Stimulated activated CD4-positive, alpha-beta T cell treated with anti-CD3 and anti-CD28 coated beads, Interleukin-2, amount 100 ng/mL, for 4 hours (primary cell): ENCODE measurements at places on chromosomes 11 and 22.

DNA sequence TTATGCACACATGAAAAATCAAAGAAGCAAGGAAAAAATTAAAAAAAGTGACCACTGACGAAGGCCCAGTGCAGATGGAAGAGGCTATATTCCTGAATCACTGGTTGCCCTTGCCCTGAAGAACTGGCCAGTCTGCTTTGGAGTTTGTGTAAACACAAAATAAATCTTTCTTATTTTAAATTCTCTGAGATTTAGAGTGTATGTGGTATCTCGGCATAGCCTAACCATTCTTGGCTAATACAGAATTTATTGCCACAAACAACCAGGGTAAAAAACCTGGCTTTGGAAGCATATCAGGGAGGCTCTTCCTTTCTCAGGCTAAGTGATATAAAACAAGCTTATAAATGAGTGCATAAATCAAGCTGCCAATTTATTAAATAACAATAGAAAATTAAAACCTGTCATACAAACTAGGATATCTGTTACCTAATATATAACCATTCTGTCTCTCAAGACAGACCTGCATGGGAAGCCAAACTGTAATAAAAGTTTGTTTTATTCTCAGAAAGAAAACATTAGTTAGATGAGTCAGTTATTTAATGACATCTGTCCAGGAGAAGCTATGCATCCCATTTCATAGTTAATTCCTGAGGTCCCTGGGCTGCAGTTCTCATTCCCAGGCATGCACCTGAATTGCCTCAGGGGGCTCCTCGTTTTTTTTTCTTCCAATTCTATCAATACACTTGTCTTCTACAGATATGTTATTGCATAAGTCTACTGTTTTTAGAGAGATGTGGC is 6.1 kb upstream of the TMEM135 start:
- DNase-seq = no peak

- no peak for DNase-seq
Measured at GRCh38 chr11:6433998-6434660, 6.7 kb downstream of the HPX start.

DNA sequence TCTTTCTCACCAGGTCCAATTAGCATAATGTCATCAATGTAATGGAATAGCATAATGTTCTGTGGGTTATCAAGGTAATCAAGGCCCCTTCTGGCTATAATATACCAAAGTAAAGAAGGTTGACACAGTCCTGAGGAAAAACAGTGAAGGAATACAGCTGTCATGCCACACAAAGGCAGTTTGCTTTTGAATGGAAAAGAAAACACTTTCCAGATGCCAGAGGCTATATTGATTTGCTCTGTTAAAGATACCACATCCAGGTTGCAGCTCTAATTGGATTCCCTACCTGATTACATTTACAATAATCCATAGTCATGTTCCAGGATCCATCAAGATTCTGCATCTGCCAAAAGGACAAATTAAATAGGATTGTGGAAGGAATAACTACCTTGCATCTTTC is 22.3 kb upstream of the CLPB start:
- no peak for DNase-seq

- no peak for DNase-seq
Measured at GRCh38 chr22:39719559-39720450, 149.3 kb downstream of the CACNA1I start.

DNA sequence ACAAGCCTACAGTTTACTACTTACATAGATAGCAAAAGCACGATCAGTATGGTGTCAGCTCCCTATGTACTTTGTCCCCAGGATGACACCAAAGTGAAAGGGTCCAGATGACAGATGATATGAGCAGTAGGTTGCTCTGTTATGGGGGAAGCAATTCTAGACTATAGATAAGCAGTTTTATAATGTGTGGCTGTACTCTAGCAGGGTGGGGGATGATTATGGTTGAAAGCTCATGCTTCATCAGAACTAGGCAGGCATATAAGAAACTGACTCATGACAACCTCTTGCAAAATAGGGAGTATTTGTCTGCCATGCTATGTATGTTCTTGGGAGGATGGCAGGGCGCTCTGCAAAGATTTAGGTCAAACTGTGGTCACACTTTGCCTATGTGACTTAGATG is 158.2 kb upstream of the ZBED5 start:
- no peak for DNase-seq

GRCh38 chr11:78223320-78223954 is 34.7 kb downstream of the USP35 start:
- no peak for DNase-seq

DNA sequence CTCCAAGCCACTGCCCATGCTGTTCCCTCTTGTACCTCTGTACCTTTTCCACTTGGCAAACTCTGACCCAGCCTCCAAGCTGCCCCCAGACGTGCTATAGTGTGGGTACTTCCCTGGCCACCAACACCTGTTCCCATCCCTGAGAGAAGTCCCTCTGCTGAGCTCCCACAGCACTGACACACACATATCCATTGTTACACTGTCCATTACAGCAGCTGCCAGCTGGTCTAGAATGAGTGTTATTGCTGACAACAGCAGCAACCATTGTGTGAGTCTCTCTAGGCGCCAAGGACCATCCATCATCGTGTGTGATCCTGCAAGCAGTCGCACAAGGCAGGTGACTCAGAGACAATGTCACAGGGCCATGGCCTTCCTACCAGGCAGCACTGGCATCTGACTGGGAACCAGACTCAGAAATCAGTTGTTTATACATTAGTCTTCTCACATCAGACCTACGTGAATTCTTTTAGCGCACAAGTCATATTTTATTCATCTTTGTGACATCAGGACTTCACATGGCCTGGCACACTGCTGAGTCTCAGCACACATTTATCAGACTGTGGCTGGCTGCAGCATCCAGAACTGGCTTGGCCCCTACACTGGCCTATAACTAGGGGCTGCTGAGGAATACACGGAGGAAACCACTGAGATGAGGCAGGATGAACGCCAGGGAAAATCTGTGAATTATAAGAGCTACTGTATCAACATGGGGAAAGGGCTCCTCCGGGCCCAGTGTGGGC is 56.4 kb downstream of the SGSM3 start:
- no peak for DNase-seq

- DNase-seq = no peak
Measured at GRCh38 chr11:88603091-88603867, 265.7 kb upstream of the CTSC start.

DNA sequence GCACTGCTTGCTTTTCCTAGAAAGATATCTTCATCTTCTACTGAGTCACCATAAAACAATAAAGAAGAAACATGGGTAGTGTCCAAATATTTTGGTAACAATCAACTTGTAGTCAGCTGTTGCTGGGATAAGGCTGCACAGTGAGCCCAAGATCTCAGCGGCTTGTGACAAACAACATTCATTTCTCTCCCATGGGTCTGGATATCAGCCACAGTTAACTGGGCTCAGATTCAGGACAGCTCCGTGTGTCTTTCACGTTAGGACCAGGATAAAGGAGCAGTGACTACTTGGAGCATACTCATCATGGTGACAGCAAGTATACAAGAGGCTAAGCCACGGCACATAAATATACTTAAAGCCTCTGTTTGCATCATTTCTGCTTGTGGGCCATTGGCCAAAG is 27.9 kb upstream of the GRK3 start:
- no peak for DNase-seq

DNA sequence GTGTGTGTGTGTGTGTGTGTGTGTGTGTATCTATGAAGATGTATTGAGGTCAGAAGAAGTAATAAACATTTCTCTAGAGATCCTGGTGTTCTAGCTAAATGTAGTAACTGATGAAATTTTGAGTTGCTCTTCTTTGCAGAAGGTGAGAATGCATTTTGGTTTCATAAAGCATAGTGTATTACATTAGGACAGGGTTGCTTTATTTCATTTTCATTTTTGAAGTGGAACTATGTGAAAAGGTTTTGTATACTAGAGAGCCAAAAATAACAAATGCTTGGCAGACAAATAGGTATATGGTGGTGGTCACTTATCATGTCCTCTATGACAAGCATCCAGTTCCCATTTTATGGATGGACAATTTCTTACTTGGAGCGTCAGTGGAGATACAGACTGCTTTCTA is 99.0 kb downstream of the CASP12 start:
- DNase-seq = no peak

GRCh38 chr22:39290724-39291161 is 28.7 kb downstream of the RPL3 start:
- DNase-seq = no peak

- DNase-seq = no peak
Measured at GRCh38 chr11:17932472-17932871, 80.4 kb downstream of the SERGEF start.
